ENCODE measurements at places on chromosomes 13 and 19.

- DNase-seq = no peak
Observed at GRCh38 chr19:351976-352625, 7.5 kb upstream of the MIER2 start.

GRCh38 chr13:89520468-89520867 is 1827.0 kb upstream of the MIR17HG start:
- DNase-seq = no peak

GRCh38 chr19:55857149-55857548 is 20.8 kb downstream of the NLRP4 start:
- no peak for DNase-seq

GRCh38 chr19:28495046-28495445 is 717.9 kb downstream of the UQCRFS1 start:
- no peak for DNase-seq

DNA sequence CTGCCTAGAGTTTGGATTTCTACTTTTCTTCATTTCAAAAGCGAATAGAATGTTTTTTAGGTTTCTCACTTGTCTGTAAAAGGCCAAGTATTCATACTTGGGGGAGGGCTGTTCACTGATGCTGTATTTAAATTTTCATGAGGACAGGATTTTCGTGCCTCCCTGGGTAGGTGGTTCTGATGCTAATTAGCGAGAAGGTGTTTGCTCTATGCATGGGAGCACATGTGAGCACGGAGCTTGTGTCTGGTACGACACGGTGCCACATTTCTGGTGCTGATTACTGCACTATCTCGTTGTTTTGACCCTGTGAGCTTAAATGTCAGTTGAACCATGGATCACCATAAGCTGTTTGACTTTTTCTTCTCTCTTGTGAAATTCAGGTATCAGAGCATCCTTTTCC is 45.8 kb downstream of the MTUS2 start:
- no peak for DNase-seq

- peak; percentile 84 for DNase-seq
Observed at GRCh38 chr13:81017513-81018152, 676.7 kb upstream of the SPRY2 start.

- no peak for DNase-seq
Observed at GRCh38 chr13:34152409-34152808, 334.5 kb downstream of the RFC3 start.

GRCh38 chr13:101017123-101017872 is 342.7 kb upstream of the TMTC4 start:
- peak; percentile 63 for DNase-seq

- DNase-seq = no peak
Observed at GRCh38 chr19:45244133-45244794, 943 bp downstream of the EXOC3L2 start.

- peak; percentile 61 for DNase-seq
Observed at GRCh38 chr19:38250821-38251563, 5.2 kb downstream of the PPP1R14A start.

- no peak for DNase-seq
Observed at GRCh38 chr13:60009300-60010253, 154.2 kb downstream of the DIAPH3 start.

GRCh38 chr13:114077099-114077932 is 55.1 kb downstream of the RASA3 start:
- no peak for DNase-seq

DNA sequence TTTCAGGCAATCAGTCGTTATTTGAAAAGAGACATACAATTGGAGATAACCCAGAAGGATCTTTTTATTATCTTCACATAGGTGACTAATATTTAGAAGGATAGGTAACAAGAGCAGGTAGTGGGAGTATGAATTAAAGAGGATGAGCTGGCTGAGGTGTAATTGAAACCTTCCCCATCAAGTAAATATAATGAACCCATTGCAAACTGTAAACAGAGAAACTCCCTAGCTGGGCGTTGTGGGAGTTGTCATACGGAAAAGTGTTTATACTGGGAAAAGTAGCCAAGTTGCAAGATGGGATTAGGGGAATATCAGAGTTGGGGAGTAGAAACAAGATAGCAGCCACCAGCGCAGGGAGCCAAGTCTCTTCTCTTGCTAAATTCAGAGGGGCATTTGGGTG is 448.4 kb downstream of the COG6 start:
- no peak for DNase-seq

DNA sequence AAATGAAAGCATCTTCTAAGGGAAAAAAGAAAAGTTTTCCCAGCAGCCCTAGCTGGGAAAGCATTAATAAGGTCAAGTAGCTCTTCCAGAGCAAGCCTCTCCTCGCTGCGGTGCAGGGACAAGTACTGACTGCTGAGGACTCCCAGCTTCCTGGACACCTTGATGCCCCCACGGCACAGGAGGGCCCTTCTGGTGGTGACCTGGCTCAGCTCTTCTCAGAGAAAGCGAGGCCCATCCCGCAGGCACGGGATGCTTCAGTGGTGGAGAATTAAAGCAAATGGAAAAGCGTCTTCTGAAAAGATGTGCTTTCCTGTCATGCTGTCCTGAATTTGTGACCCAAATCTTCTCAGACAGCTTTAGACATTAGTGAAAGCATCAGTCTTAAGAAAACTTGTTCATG is 38.8 kb upstream of the LATS2 start:
- peak; percentile 64 for DNase-seq

DNA sequence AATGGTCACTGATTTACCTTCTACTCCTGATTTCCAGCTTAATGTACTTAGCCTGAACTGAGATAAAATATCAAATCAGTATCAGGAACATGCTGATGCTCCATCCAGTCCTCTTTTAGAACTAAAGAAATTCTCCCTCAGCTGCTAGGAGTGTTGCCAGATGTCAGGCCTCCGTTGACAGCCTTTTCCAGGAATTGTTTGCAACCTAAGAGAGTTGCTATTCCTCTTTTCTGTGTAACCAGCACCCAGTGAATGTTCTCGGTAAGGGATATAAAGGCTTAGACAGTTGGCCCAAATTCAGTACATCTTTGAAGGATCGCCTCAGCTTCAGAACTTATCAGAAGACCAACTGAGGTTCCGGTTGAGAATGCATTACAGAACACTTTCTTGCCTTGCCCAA is 559.0 kb downstream of the PCDH17 start:
- no peak for DNase-seq

GRCh38 chr19:46351241-46352041 is 4.6 kb downstream of the PPP5C start:
- DNase-seq = no peak

- DNase-seq = no peak
Observed at GRCh38 chr13:44819245-44819644, 170.0 kb downstream of the NUFIP1 start.

GRCh38 chr19:16223746-16224145 is 26.0 kb downstream of the AP1M1 start:
- no peak for DNase-seq

- no peak for DNase-seq
Observed at GRCh38 chr13:108958013-108958376, 328.6 kb downstream of the MYO16 start.

DNA sequence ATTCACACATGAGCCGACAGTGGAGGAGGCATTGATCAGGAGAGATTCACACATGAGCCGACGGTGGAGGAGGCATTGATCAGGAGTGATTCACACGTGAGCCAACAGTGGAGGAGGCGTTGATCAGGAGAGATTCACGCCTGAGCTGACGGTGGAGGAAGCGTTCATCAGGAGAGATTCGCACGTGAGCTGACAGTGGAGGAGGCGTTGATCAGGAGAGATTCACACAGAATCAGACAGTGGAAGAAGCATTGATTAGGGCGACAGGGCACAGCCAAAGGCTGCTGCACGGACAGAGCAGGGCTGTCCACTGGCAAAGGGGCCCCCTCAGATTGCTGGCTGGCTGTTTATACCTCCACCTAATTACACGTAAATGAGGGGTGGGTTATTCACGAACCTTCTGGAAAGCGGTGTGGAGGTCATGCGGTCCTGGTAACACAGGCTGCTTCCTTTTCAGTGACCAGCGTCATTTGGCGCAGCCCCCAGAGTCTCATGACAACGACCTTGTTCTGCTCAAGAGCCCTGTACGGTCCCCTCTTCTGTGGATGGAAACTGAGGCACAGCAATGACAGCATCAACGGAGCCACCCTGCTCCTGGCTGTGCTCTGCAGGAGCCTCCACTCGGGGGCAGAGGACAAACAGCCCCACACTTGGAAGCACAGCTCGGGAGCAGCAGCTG is 50.6 kb upstream of the GAS6 start:
- DNase-seq = no peak

Data from eye (tissue), 1 donor.